ENCODE measurements at places on chromosomes 5 and 9. TPM values are rescaled to one million over a fixed set of nuclear protein-coding genes. Genes with fewer than 3 reads are reported as not detected.

- no peak for DNase-seq
- no peaks in the 10 kb centered on the region for H3K27me3 ChIP-seq
- no peak overlapping the region for H3K27ac ChIP-seq
These were observed 5.1 kb upstream of the TUT7 start for GRCh38 chr9:86359151-86359879.

DNA sequence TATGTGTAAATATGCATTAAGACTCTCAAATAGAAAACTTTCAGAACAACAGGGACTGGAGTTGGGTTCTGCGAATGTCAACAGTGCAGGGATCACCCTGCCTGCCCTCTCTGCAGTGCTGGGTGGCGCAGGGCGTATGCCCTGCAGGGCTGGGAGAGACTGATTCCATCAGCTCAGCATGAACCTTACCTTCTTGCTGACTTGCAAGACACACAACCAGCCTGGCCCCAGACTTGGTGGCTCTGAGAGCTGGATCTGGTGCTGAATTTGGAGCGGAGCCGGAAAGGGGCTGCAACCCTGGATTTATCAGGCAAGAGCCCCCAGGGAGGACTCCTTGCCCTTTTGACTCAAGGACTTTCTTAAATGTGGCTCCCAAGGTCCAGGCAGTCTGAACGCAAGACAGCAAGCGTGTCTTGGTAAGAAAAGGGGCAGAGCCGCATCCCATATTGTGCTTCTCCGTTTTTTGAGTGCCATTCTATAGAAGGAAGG is 376.0 kb upstream of the IRX2 start:
- H3K4me1 ChIP-seq = no peaks in the 10 kb centered on the region
- H3K27ac ChIP-seq = no peak overlapping the region
- H3K4me3 ChIP-seq = no peak overlapping the region
- H3K27me3 ChIP-seq = peaks cover 2% of the 10 kb centered on the region

DNA sequence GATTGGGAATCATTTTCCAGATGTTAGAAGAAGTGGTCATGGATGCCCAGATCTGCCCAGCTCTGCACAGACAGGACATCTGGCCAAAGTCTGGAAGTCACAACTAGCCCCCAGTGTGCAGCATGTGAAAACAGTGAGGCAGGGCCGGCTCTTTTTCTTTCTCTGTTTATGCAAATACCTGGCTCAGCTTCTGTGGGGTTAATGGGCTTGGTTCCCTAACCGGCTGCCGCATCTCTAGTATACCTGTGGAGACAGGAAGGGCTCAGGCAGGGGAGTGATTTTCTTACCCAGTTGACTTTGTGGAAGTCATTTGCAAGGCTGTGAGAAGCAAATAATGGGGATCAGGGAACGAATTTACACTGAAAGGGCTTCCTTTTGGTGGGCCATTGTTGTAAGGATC is 254.8 kb upstream of the PANK3 start:
- DNase-seq = no peak
- H3K4me1 ChIP-seq = no peaks in the 10 kb centered on the region
- H3K4me3 ChIP-seq = no peak overlapping the region
- no peaks in the 10 kb centered on the region for H3K36me3 ChIP-seq

- H3K36me3 ChIP-seq = no peaks in the 10 kb centered on the region
- no peak overlapping the region for H3K4me3 ChIP-seq
- DNase-seq = no peak
These were observed 1.7 kb upstream of the ACTL7A start for GRCh38 chr9:108860354-108860753.

DNA sequence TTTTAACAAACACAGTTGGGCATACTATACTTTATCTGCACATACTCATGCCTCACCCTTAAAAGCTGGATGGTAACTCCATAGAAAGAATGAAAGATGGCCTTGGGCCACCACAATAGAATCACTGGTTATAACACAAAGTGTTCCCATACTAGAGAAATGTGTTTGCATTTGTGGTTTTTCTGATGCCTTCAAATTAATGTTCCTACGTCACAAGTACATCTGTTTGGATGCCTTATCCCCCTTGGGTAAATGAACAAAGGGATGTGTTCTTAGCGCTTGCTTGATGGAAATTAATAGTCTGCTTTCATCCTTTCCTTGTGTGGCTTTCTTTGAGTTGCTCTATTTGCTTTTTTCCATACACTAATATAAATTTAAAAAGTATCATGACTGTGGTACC is 291.1 kb upstream of the PDE4D start:
- H3K27me3 ChIP-seq = no peaks in the 10 kb centered on the region
- DNase-seq = no peak
- no peaks in the 10 kb centered on the region for H3K36me3 ChIP-seq
- H3K27ac ChIP-seq = no peak overlapping the region
- H3K4me1 ChIP-seq = no peaks in the 10 kb centered on the region
- no peak overlapping the region for H3K4me3 ChIP-seq

GRCh38 chr5:180669661-180670060 is 20.3 kb upstream of the FLT4 start:
- no peak overlapping the region for H3K27ac ChIP-seq
- no peaks in the 10 kb centered on the region for H3K36me3 ChIP-seq
- no peak for DNase-seq

GRCh38 chr9:28001096-28001495 is 427.8 kb upstream of the C9orf72 start:
- no peak for DNase-seq
- no peaks in the 10 kb centered on the region for H3K4me1 ChIP-seq
- H3K36me3 ChIP-seq = no peaks in the 10 kb centered on the region
- H3K4me3 ChIP-seq = no peak overlapping the region
- H3K27ac ChIP-seq = no peak overlapping the region

- no peaks in the 10 kb centered on the region for H3K4me1 ChIP-seq
- DNase-seq = no peak
- no peak overlapping the region for H3K27ac ChIP-seq
- H3K4me3 ChIP-seq = no peak overlapping the region
- no peaks in the 10 kb centered on the region for H3K36me3 ChIP-seq
- H3K27me3 ChIP-seq = no peaks in the 10 kb centered on the region
These were observed 149.4 kb downstream of the MACROH2A1 start for GRCh38 chr5:135249658-135250057.

DNA sequence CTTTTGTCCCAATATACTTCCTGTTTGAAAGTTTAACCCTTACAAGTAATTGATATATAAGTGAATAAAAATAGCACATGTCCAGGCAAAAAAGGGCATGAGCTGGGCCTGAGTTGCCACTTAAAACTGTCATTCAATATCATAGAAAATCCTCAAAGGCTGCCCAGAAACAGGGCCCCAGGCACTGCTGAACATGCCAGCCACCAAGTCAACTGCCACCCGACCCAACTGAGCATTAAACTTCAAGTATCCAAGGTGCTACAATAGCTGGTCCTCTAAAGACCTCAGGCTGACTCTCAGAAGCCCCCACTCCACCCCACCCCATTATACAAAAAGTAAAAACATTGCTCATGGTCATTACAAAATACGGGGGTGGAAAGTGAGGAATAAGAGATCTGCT is 83.7 kb downstream of the CEMIP2 start:
- no peaks in the 10 kb centered on the region for H3K27me3 ChIP-seq

- no peak for DNase-seq
- H3K4me1 ChIP-seq = no peaks in the 10 kb centered on the region
- H3K4me3 ChIP-seq = no peak overlapping the region
These were observed 49.4 kb downstream of the ATP10B start for GRCh38 chr5:160802592-160802991.

DNA sequence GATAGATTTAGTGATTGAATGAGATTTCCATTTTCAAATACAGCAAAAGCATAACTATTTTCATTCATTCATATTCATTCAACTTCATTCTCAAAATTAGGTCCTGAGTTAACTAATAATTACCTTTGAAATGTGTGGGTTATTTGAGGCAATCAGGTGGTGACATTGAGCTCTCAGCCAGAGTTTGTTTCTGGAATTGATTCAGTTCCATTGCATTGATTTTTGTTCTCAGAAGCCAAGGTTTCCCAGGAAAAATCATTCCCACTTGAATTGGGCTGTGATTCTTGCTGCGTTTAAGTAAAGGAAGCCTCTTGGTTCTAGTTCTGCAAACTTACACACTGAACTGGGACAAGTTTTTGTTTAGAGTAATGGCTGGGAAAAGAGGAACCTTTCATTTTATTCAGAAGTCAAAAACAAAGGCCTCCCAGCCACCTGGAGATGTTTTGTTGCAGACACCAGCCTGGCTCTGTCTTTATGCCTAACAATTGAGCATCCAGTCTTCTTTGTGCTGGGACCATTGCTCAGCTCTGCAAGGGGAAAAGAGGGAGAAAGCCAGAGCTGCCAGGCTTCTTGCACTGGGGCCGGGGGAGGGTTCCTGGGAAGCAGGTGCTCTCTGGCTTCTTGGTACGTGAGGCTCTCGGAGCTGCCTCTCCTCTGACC is 198.6 kb downstream of the TRIO start:
- H3K27me3 ChIP-seq = no peaks in the 10 kb centered on the region
- H3K4me1 ChIP-seq = no peaks in the 10 kb centered on the region
- DNase-seq = no peak
- no peak overlapping the region for H3K27ac ChIP-seq

DNA sequence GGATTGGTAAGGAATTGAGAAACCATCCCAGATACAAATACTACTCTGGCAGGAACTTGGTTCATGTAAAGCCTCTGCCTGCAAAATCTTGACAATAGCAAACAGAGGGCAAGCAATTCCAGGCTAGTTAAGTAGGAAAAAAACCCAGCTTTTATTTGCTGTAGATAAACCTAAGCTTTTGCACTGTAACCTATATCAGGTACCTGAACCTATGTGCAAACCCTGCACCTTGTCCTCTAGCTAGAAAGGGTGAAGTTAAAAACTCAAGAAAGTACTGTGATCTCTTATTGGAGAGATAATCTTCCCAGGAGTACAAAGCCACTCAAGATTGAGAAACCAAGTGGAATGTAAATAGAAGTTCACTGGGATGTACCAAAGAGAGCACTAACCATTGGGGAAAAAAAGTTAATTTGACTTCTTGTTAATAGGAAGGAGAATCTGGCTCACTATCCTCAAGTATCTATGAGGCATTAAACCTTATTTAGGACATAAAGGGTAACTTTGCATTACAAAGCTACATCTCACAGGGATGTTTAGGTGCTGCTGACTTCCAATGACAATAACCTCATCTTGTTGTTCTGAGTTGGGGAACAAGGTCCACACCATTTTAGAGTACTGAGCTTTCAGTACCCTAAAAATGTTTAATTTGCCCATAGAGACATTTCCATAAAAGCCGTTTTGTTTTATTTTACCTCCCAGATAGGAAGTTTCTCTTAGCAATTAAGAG is 73.8 kb upstream of the PCA3 start:
- H3K27me3 ChIP-seq = peaks cover 15% of the 10 kb centered on the region
- H3K36me3 ChIP-seq = no peaks in the 10 kb centered on the region
- H3K27ac ChIP-seq = no peak overlapping the region
- no peak overlapping the region for H3K4me3 ChIP-seq
- peaks cover 5% of the 10 kb centered on the region for H3K4me1 ChIP-seq
- no peak for DNase-seq

DNA sequence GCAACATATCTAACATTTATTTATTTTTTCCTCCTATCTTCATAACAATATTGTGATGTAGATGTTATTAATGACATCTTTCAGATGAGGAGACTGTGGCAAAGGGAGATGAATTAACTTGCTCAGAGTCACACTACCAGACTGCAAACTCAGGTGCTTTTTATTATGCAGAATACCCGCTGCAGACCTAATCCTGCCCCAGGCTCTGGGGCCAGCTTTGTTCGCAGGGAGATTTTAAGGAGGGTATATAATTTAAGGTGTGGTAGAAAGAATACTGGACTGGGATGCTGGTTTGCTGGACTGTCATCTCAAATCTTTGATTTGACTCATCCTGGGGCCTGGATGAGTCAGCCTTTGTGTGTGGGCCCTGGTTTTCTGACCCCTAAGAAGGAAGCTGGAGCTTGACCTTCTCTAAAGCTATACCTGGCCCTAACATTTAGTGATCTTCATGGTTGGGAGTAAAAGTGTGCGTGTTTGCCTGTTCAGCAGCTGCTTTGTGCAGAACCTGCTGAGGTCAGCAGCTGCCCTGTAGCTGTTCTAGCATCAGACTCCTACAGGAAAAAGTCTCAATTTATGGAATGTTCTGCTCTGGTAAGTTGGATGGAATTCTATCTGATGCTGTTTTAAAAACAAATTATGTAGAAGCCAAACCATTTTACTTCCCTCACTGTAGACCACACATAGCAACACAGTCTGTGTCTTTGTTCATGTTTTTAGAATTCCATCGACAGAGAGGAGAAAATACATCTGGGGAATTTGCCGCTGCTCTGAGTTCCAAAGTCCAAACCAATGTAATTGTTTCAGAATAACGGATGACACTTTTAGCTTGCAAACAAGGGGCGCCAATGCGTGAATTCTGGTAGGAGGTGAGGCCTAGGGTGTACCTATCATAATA is 4.5 kb downstream of the SLC36A1 start:
- no peaks in the 10 kb centered on the region for H3K36me3 ChIP-seq
- H3K27me3 ChIP-seq = peaks cover 2% of the 10 kb centered on the region
- H3K27ac ChIP-seq = no peak overlapping the region

DNA sequence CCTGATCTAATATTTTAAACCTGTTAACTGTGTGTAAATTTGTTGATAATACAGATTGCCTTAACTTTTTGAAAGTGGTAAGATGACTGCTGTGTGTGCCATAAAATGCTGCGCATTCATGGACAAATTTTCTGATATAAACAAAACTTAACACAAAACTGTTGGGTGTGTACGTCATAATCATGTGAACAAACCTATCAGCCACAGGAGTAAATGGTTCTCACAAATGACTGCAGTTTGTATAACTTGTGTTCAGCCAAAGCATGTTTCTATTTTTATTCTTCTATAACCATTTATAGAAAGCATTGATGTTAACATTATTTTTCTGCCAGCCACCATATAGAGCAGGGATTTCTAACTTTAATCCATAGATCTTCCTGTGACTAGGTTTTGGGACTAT is 21.5 kb downstream of the CAMK4 start:
- no peaks in the 10 kb centered on the region for H3K27me3 ChIP-seq
- H3K4me1 ChIP-seq = peaks cover 19% of the 10 kb centered on the region
- H3K27ac ChIP-seq = no peak overlapping the region
- no peak overlapping the region for H3K4me3 ChIP-seq

GRCh38 chr5:29796013-29796412 is 1397.5 kb upstream of the CDH6 start:
- H3K4me3 ChIP-seq = no peak overlapping the region
- H3K4me1 ChIP-seq = no peaks in the 10 kb centered on the region
- DNase-seq = no peak
- H3K36me3 ChIP-seq = no peaks in the 10 kb centered on the region
- H3K27ac ChIP-seq = no peak overlapping the region
- H3K27me3 ChIP-seq = no peaks in the 10 kb centered on the region

- H3K4me3 ChIP-seq = no peak overlapping the region
These were observed 83.4 kb downstream of the CYLC2 start for GRCh38 chr9:103078581-103078980.

DNA sequence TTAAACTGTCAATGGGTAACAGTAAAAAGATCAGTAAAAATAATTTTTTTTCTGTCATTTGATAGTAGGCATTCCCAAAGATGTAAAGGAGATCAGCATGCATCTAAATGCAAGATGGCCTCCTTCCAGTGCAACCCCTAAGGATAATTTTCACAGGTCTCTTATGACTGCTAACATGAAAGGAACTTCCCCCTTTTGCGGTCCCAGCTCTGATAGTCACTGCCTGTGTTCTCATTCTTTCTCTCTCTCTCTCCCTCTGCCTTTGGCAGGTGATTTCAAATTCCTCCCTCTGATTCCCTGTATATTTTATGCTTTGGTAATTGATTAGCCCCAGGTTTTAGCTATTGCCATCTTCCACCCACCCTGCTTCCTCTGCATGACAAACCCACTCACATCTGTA is 8.9 kb downstream of the SPINK14 start:
- H3K27ac ChIP-seq = no peak overlapping the region
- no peaks in the 10 kb centered on the region for H3K4me1 ChIP-seq
- no peaks in the 10 kb centered on the region for H3K36me3 ChIP-seq
- H3K4me3 ChIP-seq = no peak overlapping the region

The HK3 gene
- total RNA-seq = 0.30 TPM

The BDP1 gene
- 40.4 TPM for total RNA-seq

The MYMK gene
- not detected for total RNA-seq

The MAMDC2 gene
- total RNA-seq = not detected

The GLRA1 gene
- total RNA-seq = not detected

The RLN2 gene
- 0.90 TPM for total RNA-seq

The CDH18 gene
- total RNA-seq = not detected

The KIF20A gene
- total RNA-seq = 0.45 TPM
